ENCODE measurements at places on chromosomes 3 and 15. TPM values are rescaled to one million over a fixed set of nuclear protein-coding genes. Genes with fewer than 3 reads are reported as not detected.

The BFSP2 gene
- total RNA-seq = not detected

The CPA3 gene
- total RNA-seq = not detected

The MAP1A gene
- total RNA-seq = 69.5 TPM

The POTEB gene
- total RNA-seq = not detected

The CLSTN2 gene
- 47.2 TPM for total RNA-seq

The TEX55 gene
- 0.44 TPM for total RNA-seq

The GCSAM gene
- total RNA-seq = 0.82 TPM

The GOLGA8R gene
- total RNA-seq = 0.55 TPM

The KNSTRN gene
- total RNA-seq = 24.9 TPM

The TTC23 gene
- 9.5 TPM for total RNA-seq

The SLC35G2 gene
- 14.4 TPM for total RNA-seq

The CLDN11 gene
- 1.9 TPM for total RNA-seq

The SCN5A gene
- 0.14 TPM for total RNA-seq
